ENCODE measurements at places on chromosomes 12 and 14.

GRCh38 chr14:93744176-93744575 lies 44.1 kb downstream of the PRIMA1 start:
- H3K36me3 ChIP-seq, result no peaks in the 10 kb centered on the region
- DNase-seq, result no peak
- no peak overlapping the region for H3K27ac ChIP-seq
- H3K4me1 ChIP-seq, result no peaks in the 10 kb centered on the region
- no peaks in the 10 kb centered on the region for H3K27me3 ChIP-seq

GRCh38 chr14:86672080-86672479 lies 1142.1 kb downstream of the FLRT2 start:
- peak overlapping the region; percentile 44 for H3K27ac ChIP-seq
- no peaks in the 10 kb centered on the region for H3K27me3 ChIP-seq
- H3K4me3 ChIP-seq, result no peak overlapping the region
- H3K36me3 ChIP-seq, result no peaks in the 10 kb centered on the region
- no peak for DNase-seq

- H3K4me3 ChIP-seq, result no peak overlapping the region
- peaks cover 39% of the 10 kb centered on the region for H3K36me3 ChIP-seq
- H3K4me1 ChIP-seq, result peaks cover 5% of the 10 kb centered on the region
- DNase-seq, result no peak
- no peak overlapping the region for H3K27ac ChIP-seq
Measured at GRCh38 chr14:33930439-33930838, 20.4 kb downstream of the EGLN3 start.

DNA sequence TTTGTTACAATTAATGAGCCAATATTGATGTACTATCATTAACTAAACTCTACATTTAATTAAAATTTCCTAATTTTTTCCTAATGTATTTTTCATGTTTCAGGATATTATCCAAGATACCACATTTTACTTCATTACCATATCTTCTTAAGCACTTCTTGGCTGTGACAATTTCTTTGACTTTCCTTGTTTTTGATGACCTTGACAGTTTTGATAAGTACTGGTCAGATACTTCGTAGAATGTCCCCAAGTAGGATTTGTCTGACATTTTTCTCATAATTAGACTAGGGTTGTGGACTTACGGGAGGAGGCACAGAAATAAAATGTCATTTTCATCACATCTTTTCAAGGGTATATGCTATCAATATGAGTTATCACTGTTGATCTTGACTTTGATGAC lies 700.9 kb downstream of the BCL11B start:
- H3K4me1 ChIP-seq, result no peaks in the 10 kb centered on the region
- no peak overlapping the region for H3K4me3 ChIP-seq
- H3K27me3 ChIP-seq, result no peaks in the 10 kb centered on the region
- DNase-seq, result no peak

DNA sequence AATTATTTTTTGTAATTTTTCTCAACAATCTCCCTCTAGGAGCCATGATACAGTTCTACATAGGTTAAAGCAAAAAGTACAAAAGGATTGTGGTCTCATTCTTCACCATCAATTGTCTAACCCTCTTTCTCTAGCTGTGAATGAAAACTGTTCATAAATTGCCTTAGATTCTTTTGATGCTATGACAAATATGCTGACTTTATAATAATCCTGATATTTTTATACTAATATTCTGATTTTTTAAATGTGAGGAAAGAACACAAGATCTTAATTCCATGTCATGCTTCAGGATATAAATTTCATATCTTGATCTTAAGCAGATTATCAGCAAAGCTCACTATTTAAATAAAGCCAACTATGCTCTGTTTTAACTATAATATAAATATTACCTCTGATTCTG lies 75.4 kb downstream of the KIF21A start:
- H3K36me3 ChIP-seq, result peaks cover 28% of the 10 kb centered on the region
- H3K4me3 ChIP-seq, result no peak overlapping the region
- H3K4me1 ChIP-seq, result peaks cover 19% of the 10 kb centered on the region
- H3K27me3 ChIP-seq, result no peaks in the 10 kb centered on the region
- DNase-seq, result no peak

GRCh38 chr12:7019043-7019569 lies 830 bp upstream of the LPCAT3 start:
- no peaks in the 10 kb centered on the region for H3K36me3 ChIP-seq
- H3K27ac ChIP-seq, result peak overlapping the region; percentile 71
- H3K4me3 ChIP-seq, result peak overlapping the region; percentile 73
- H3K4me1 ChIP-seq, result peaks cover 4% of the 10 kb centered on the region
- DNase-seq, result no peak
- H3K27me3 ChIP-seq, result no peaks in the 10 kb centered on the region

- no peak overlapping the region for H3K27ac ChIP-seq
- H3K27me3 ChIP-seq, result peaks cover 52% of the 10 kb centered on the region
- H3K36me3 ChIP-seq, result no peaks in the 10 kb centered on the region
Measured at GRCh38 chr12:57739914-57740538, 1.5 kb upstream of the AGAP2 start.

GRCh38 chr12:21989819-21990412 lies 48.7 kb upstream of the ABCC9 start:
- H3K4me1 ChIP-seq, result no peaks in the 10 kb centered on the region
- no peaks in the 10 kb centered on the region for H3K27me3 ChIP-seq
- no peaks in the 10 kb centered on the region for H3K36me3 ChIP-seq
- DNase-seq, result no peak
- H3K4me3 ChIP-seq, result no peak overlapping the region

GRCh38 chr14:80084196-80084595 lies 127.1 kb downstream of the DIO2 start:
- H3K27me3 ChIP-seq, result no peaks in the 10 kb centered on the region
- H3K36me3 ChIP-seq, result no peaks in the 10 kb centered on the region
- no peaks in the 10 kb centered on the region for H3K4me1 ChIP-seq
- no peak for DNase-seq

DNA sequence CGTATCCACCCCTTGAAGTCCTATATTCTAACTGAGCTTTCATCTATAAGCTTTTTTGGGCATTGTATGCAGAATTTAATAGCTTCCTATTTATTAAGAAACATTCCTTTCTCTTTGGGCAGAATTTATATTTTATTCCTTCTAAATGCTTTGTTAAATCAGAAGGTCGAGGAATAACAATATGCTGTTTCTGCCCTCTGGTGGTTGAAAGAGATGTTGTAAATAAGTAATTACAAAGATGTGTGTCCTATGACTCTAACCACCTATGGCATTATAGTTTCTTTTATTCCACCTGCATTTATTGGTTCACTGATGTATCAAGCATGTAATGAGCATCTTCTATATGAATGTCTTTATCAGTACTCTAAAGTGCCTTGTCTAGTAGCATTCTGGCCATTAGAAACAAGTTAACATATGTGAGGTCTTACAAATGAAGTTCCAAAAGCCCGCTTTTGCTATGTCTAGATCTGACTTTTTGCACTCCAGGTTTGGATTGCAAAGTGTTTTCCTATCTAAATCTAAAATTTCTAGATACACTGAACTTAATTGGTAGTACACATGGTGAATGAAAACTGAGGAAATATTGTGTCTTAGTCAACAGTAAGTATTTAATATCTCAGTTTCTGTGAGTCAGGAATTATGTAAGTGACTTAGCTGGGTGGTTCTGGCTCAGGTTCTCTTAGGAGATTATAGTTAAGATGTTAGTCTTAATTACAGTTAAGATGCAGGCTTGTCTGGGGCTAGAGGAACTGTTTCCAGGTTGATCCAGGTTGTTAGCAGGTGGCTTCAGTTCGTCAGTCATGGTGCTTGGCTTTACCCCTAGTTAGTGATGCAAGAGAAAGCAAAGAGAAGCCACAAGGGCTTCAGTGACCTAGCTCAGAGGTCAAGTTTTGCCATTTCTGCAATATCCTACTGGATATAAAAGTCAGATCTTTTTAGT lies 57.5 kb downstream of the PLEKHA5 start:
- no peak for DNase-seq
- H3K4me1 ChIP-seq, result no peaks in the 10 kb centered on the region
- no peaks in the 10 kb centered on the region for H3K36me3 ChIP-seq
- no peak overlapping the region for H3K4me3 ChIP-seq

GRCh38 chr14:30500222-30500621 lies 58.7 kb upstream of the G2E3 start:
- H3K36me3 ChIP-seq, result no peaks in the 10 kb centered on the region
- H3K4me1 ChIP-seq, result no peaks in the 10 kb centered on the region
- no peak overlapping the region for H3K4me3 ChIP-seq
- no peak for DNase-seq
- peaks cover 21% of the 10 kb centered on the region for H3K27me3 ChIP-seq

- no peaks in the 10 kb centered on the region for H3K4me1 ChIP-seq
- H3K4me3 ChIP-seq, result no peak overlapping the region
- H3K27ac ChIP-seq, result no peak overlapping the region
- no peak for DNase-seq
Measured at GRCh38 chr12:2673966-2674810, 120.6 kb upstream of the FKBP4 start.

DNA sequence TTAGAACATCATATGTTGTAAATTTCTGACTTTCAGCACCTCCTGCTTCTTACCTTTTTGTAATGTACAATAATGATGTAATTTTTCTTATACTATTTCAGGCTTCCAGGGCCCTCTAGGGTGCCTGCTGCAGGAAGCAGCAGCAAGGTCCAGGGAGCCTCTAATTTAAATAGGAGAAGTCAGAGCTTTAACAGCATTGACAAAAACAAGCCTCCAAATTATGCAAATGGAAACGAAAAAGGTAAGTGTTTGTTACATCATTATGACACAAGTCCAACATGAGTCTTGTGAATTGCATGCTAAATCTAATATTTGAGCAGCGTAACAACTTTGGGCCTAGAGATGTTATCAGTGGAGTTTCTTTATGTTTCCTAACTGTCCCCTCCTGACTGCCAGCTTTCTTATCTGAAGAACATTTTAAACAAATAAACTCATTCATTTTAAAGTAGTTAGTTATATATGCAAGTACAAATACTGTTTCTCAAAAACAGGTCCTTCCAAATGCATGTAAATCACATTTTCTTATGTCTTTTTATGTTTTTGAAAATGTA lies 167.6 kb downstream of the NAV3 start:
- no peak overlapping the region for H3K4me3 ChIP-seq
- H3K36me3 ChIP-seq, result no peaks in the 10 kb centered on the region
- peaks cover 9% of the 10 kb centered on the region for H3K4me1 ChIP-seq
- DNase-seq, result no peak
- H3K27me3 ChIP-seq, result no peaks in the 10 kb centered on the region
- H3K27ac ChIP-seq, result no peak overlapping the region

DNA sequence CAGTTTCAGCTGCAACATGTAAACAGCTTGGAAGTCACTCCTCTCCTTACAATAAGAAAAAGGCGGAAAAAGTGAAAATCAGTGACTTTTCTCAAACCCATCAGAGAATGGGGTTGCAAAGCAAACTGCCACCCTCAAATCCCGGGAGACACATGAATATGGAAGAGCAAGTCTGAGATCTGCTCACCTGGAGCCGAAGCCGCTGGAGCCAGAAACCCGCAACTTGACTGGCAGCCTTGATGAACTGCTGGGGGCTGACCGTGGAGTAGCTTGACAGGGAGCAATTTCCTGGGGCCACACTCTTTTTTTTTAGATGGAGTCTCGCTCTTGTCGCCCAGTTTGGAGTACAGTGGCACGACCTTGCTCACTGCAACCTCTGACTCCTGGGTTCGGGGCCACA lies 208.2 kb downstream of the KIF26A start:
- no peak overlapping the region for H3K27ac ChIP-seq
- H3K4me1 ChIP-seq, result no peaks in the 10 kb centered on the region
- peak; percentile 17 for DNase-seq
- H3K27me3 ChIP-seq, result peaks cover 68% of the 10 kb centered on the region
- H3K36me3 ChIP-seq, result no peaks in the 10 kb centered on the region
- H3K4me3 ChIP-seq, result no peak overlapping the region

DNA sequence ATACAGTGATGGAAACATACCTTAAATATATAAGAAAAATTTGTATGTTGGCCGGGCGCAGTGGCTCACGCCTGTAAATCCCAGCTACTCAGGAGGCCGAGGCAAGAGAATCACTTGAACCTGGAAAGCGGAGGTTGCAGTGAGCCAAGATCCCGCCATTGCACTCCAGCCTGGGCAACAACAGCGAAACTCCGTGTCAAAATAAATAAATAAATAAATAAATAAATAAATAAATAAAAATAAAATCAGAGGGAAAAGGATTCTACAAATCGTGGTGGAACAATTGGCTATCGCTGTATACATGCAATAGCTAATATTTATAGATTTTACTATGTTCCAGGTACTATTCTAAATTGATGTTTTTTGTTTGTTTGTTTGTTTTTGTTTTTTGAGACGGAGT lies 1.7 kb upstream of the ATF7 start:
- H3K27ac ChIP-seq, result no peak overlapping the region
- no peaks in the 10 kb centered on the region for H3K36me3 ChIP-seq
- H3K27me3 ChIP-seq, result no peaks in the 10 kb centered on the region
- peaks cover 13% of the 10 kb centered on the region for H3K4me1 ChIP-seq

- peaks cover 17% of the 10 kb centered on the region for H3K4me1 ChIP-seq
- peak within 1 kb of the TSS; percentile 70 for H3K4me3 ChIP-seq
- peak within 1 kb of the TSS; percentile 78 for H3K27ac ChIP-seq
- H3K27me3 ChIP-seq, result no peaks in the 10 kb centered on the region
- DNase-seq, result peak; percentile 84
- peaks cover 32% of the 10 kb centered on the region for H3K36me3 ChIP-seq
Measured at GRCh38 chr14:50943943-50944646, at the start of gene PYGL. Gene PYGL (minus strand): TSS chr14:50944483. CDS start chr14:50944403, 80 bp downstream.

GRCh38 chr12:54723379-54724256 lies 75.5 kb upstream of the DCD start:
- DNase-seq, result no peak
- no peak overlapping the region for H3K27ac ChIP-seq
- H3K4me1 ChIP-seq, result no peaks in the 10 kb centered on the region
- H3K36me3 ChIP-seq, result no peaks in the 10 kb centered on the region
- peaks cover 8% of the 10 kb centered on the region for H3K27me3 ChIP-seq
